ENCODE measurements at places on chromosomes 7 and 10.

DNA sequence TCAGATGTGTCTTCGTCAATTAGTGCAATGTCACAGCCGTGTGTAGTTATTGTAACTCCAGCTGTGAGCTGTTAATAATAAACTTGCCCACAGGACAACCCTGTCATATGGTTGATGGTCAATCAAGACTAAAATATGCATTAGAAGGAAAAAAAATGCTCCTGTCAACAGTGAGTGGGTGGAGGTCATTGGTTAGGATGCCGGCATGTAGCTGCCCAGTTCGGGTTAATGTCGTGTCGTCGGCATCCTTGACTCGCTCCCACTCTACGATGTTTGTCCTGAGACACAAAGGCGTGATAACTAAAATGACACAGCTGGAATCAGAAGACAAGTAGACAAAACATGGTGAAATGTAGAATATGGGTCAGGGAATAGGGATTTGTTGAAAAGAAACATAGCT is 442.8 kb upstream of the NPVF start:
- peak; percentile 48 for DNase-seq

- DNase-seq, result no peak
Measured at GRCh38 chr10:3400348-3400747, 227.8 kb upstream of the PITRM1 start.

- DNase-seq, result no peak
Measured at GRCh38 chr7:103387242-103387641, 39.8 kb downstream of the PSMC2 start.

GRCh38 chr7:117715784-117716445 is 157.3 kb downstream of the CTTNBP2 start:
- no peak for DNase-seq

- DNase-seq, result no peak
Measured at GRCh38 chr10:131337741-131338140, 26.2 kb upstream of the TCERG1L start.
